ENCODE measurements at places on chromosomes 6 and 20.

DNA sequence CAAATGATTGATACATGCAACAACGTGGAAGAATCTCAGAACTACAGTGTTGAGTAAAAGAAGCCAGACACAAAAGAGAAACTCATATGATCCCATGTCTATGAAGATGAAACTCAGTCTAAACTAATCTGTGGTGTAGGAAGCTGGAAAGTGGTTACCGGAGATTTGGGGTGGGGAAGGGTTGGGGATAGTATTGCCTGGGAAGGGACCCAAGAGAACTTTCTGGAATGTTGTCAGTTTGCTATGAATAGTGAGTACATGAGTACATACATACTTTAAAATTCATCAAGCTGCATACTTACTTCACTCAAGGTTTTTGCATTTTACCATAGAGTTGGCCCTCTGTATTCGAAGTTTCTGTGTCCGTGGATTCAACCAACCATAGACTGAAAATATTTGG lies 106.0 kb downstream of the SAMD5 start:
- no peak for DNase-seq

DNA sequence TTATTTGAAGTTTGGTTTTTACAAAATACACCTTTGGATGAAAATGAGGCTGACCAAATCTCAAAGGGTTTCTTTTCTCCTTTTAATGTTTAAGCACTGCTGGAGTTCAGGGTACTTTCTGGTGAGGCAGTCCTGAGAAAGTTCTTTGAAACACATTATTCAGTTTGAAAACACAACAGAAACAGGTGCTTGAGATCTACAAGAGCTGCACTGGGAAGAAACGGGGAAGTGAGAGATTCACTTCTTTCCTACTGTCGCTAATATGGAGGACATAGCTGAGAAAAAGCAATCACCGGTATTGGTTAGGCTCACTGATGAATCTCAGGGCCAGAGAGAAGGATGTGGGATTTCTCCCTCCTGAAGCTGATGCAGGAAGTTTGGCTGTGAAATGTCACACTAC lies 22.9 kb upstream of the TMEM170B start:
- no peak for DNase-seq

DNA sequence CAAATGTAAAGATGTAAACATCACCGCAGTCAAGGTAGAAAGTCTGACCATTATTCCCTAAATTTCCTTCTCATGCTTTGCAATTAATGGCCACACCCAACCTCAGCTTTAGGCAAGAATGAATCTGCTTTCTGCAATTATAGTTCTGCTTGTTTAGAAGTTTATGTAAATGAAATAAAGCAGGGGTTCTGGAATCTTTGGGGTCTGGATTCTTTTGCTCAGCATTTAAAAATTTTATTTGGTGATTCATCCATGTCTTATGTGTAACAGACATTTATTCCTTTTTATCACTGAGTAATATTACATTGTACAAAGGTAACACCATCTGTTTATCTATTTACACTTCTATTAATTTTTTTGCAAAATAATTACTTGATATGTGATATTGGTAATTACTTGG lies 613.6 kb downstream of the UTRN start:
- no peak for DNase-seq

DNA sequence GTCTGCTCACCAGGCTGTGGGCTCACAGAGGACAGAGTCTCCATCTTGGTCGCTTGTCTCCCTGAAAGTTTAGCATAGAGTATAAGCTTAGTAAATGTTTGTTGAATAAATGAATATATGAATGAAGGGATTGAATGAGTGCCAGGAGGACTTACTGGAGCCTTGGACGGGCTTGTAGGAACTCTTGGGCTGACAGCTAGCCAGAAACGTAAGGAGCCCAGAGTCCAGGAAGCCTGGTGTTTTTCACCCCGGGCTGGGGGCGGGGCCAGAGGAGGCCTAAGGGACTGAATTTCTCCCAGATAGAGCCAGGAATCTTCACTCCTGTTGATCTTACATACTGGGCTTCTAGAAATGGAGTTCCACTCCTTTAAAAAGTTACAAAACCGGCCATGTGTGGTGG lies 68.5 kb upstream of the SRSF6 start:
- DNase-seq = no peak

DNA sequence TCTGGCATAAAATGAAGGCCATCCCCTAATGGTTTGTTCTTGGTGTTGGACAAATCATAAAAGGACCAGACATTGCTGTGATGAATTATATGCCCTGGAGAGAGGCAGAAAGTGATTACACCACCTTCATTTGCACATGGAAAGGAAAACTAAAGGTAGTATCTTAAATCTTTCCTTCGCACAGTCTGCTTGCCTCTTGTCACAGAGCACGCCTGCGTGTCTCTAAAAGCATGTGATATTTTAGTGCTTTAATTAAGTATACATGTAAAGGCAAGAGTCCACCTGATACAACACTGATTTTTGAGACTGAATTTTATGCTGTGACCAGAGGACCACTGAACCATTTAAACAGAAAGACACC lies 28.8 kb upstream of the PLAGL1 start:
- no peak for DNase-seq

- no peak for DNase-seq
Measured at GRCh38 chr6:38043259-38043753, 223.8 kb downstream of the ZFAND3 start.

DNA sequence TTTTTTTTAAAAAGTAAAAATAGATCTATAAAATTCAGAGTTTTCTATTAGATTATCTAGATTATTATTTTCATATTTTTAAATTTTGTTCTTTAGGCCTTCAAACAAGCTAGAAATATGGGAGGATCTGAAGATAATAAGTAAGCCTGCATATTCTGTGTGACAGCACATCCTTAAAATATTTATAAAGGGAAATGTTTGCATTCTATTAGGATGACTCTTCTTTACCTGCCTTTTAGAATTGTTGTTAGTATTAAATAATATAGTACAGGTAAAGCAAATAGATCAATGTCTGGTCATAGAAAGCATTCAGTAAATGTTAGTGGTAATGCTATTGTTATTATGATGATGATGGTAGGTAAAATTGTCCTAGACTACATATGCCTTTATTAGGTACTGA lies 17.4 kb downstream of the PEX3 start:
- no peak for DNase-seq

GRCh38 chr6:79453558-79454042 lies 83.6 kb downstream of the LCA5 start:
- DNase-seq = no peak

DNA sequence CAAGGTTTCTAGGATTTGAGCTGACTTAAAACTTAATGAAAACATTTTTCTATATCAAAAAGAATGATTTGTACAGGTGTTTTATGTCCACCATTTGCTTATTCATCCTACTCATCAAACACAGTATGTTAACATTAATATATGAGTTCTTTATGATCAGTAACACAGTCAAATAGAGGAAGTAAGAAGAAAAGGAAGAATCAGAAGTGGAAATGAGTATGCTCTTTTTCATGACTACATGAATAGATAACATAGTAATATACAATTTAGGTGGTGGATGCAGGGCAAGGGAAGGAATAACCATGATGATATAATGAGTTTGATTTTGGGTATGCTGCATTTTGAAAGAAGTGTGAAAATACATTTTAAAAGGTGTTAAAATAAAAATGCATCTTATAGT lies 16.5 kb downstream of the KPNA5 start:
- DNase-seq = no peak

DNA sequence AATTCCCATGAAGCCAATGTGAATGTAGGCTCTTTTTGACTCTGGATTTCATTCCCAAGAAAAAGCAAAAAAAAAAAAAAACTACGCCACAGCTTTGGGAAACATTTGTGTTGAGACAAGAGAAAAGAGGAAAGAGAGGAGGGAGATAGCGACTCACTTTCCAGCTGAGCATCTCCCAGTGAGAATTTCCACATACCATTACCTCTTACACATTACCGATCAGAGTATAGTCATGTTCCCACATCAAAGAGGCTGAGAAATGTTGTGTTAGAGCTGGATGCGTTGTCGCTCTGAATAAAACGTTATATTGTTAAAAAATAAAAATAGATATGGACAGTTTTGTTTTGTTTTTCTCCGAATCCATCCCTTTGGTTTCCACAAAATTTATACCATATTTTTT lies 1019.3 kb upstream of the ADGRB3 start:
- DNase-seq = no peak

- no peak for DNase-seq
Measured at GRCh38 chr6:14656649-14657048, 539.1 kb downstream of the CD83 start.

DNA sequence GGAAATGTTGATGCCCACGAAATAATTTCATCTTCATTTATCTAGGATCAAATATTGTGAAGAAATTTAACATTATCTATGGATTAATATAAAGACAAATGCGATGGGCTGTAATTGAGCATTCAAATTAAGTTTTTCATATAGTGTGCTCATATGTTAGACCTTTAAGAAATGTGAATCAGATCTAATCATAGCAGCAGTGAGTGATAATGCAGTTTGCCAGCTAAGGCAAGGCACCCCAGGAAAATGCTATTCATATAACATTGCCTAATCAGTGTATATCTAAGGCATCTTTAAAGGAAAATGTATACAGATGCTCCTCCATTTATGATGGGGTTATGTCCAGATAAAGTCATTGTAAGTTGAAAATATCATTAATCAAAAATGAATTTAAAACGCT lies 135.2 kb downstream of the KCNQ5 start:
- no peak for DNase-seq

DNA sequence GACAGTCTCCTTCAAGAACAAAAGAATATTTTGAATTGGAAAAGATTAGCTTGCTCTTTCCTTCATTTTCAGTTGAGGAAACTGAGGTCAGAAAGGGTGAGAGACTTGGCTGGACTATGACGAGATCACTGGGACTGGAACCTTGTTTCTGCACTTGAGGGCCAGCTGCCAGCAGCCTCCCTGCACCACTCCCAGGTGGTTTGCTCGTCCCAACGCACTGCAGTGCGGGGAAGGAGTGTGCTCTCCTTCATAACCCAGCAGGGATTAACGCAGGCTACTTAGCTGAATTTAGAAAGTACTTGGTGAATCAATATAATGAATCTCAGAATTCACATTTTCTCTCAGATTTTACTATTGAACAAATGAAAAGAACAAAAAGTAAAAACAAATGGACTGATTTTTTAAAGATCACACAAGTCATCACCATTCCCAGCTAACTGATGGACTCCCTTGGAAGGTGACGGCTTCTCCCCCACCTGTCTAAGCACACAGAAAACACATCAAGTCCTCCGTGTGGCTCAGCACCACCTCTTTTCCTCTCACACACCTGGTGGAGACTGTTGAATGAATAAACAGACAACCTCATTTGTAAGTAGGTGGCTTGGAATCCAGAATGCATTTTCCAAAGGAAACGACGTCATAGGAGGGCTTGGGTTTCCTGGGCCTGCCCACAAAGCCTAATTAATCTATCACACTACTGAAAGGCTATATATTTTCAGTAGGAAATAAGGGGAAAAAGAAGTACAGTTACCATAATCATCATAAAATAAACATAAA lies 121.0 kb downstream of the QRSL1 start:
- no peak for DNase-seq

DNA sequence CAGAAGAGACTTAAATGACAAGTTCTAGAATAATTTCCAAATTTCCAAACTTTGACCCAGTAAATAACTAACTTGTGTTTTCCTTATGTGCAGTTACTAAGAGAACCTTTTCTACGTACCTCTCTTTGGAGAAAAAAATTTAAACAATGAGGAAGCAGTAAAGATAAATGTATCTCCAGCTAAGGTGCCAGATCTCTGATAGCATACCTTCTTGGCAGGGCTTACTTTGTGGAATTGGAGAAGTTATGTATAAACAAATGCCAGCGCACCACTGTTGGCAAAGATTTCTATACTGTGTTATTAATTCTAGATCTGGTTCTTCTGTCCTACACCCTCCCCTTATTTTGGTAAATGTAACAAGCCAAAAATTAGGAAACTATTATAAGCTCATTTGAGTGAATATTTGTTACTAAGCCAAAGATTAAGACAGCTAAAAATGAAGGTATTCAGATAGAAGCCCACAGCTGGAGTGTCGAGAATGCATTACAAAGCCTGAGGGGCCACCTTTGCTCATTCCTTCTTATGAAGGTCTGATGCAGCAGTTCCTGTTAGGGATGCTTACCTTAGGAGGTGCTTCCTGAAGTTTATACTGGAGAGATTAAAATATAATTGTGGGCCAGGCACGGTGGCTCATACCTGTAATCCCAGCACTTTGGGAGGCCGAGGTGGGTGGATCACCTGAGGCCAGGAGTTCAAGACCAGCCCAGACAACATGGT lies 373.1 kb upstream of the SOX4 start:
- no peak for DNase-seq

GRCh38 chr20:10352934-10353824 lies 80.8 kb downstream of the MKKS start:
- DNase-seq = no peak

DNA sequence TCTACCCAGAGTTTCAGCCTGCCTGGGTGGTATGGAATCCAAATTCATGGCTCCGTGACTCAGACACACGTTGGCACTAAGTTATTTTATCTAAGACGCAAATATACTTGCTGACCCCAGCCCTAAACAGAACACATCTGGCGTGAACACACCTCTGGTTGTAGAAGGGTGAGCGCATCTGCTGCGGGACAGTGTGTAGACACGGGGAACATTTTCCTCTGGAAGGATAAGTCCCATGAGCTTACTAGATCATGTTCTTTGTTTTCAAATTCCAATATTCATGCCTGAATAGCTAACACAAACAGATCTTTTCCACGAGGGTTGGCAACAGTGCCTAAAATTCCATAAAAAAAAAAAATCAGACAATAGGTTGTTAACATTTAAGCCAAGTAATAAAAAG lies 87.8 kb downstream of the TMEM170B start:
- no peak for DNase-seq

DNA sequence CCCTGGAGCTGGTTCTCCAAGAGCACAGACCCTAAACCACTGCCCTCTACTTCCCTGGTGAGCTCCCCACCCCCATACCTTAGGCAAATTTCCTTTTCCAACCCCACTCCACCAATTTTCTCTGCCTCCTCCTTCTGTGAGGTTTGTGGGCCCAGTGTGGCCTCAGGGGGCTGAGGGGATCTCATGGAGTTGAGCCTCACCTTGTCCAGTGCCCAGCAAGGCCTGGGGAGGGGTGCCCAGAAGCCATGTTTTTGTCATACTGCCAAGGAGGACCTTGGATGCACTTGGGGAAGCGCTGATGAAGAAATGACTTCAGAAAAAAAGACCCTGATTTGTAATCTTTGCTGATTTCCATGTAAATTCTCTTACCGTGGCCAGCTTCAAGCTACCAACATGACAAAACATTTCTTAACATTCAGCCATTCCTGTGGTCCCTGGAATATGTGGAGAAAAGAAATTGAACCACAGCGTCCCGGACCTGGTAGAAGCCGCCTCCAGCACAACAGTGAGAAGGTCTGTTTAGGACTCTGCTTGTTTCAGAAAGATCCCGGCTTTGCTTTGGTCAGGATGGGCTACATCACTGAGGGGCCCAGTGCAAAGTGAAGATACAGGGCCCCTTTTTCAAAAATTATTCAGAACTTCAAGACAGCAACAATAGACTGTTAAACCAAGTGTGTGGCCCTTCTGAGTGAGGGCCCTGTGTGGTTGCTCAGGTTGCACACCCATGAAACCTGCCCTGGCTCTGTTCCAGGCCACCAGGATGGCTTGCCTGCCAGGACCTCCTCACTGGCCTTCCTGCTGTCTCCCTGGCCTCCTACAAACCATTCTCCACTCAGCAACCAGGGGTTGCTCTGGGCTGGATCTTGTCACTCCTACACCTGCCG lies 52.5 kb downstream of the CHMP4B start:
- DNase-seq = no peak

GRCh38 chr6:163335671-163336545 lies 78.6 kb upstream of the QKI start:
- no peak for DNase-seq

All from stimulated activated CD4-positive, alpha-beta T cell treated with anti-CD3 and anti-CD28 coated beads, Interleukin-1b, Interleukin-23, amount 100 ng/mL, for 1 hour (primary cell).